SK-MEL-5 (cell line): ENCODE measurements at places on chromosomes 1 and 21. TPM values are rescaled to one million over a fixed set of nuclear protein-coding genes. Genes with fewer than 3 reads are reported as not detected.
A peak's percentile ranks its signal among the peaks of the same experiment; 100 is the strongest.

ERG gene
- not detected in 2 replicates for total RNA-seq

FOXO6 gene
- total RNA-seq = 0.18 and 0.24 TPM in 2 replicates

SERINC2 gene
- 6.6 and 8.1 TPM in 2 replicates for total RNA-seq

INPP5B gene
- total RNA-seq = 34.8 and 35.9 TPM in 2 replicates

MSTO1 gene
- total RNA-seq = 31.6 and 34.0 TPM in 2 replicates

DNA sequence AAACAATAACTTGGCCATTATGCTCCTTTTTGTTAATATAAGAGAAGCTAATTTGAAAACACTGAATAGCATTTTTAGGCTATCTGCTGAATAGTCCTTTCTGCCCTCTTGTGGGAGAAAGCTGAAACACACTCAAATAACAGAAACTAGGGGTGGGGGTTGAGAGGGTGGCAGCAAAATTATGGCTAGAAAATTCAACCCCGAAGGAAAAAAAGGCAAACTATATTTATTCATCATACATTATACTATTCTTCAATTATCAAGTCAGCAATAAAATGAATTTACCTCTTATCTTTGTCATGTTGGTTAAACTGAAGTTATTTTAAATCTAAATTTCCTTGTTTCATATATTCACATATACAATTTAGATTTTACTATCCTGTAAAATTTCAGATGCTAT is 255.9 kb downstream of the FAF1 start:
- peak; percentile 63 for DNase-seq

DNA sequence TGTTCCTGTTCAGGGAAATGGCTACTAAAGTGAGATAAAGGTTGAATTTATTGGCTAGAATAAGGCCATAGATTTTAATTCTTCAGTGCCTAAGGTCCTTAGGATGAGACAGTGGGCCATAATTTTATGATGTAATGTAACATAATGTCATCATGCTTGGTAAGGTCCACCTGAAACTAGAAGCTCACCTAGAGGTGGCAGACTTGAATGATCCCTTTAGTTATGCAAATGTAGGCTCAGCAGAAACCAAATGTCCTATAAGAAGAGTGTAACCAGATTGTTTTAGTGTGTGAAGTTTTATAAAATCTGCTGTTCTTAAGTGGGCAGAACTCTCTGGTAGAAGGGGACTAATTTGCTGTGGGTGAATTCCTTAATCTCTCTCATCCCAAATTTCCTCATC is 13.5 kb upstream of the SETDB1 start:
- DNase-seq = no peak

DNA sequence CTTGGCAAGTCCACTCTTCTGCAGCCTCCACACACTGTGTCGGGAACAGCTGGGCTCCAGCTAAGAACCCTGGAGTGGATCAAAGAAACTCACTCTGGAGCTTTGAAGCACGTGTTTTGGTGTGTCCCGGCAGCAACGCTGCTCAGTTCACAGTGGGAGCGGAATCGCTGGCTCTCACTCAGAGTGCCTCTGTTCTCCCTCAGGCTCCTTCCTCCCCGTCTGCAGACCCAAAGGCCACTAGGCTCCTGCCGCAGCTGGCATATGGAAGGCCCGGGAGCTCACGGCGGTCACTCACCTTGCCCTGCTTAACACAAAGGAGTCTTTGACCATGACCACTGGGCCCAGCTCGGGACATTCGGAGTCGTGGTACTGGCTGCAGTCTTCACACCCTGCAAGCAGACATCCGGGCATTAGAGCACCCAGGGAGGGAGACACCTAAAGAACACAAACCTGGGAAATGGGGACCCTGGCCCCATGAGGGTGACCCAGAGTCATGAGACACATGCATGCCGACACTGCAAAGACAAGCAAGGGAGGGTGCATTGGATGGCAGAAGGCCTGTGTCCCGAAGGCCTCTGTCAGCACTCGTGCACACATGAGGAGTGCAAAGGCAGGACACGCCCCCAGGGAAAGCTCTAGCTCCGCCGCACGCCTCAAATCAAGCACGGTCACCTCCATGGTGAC is 19.7 kb downstream of the PRDM15 start:
- no peak for DNase-seq

DNA sequence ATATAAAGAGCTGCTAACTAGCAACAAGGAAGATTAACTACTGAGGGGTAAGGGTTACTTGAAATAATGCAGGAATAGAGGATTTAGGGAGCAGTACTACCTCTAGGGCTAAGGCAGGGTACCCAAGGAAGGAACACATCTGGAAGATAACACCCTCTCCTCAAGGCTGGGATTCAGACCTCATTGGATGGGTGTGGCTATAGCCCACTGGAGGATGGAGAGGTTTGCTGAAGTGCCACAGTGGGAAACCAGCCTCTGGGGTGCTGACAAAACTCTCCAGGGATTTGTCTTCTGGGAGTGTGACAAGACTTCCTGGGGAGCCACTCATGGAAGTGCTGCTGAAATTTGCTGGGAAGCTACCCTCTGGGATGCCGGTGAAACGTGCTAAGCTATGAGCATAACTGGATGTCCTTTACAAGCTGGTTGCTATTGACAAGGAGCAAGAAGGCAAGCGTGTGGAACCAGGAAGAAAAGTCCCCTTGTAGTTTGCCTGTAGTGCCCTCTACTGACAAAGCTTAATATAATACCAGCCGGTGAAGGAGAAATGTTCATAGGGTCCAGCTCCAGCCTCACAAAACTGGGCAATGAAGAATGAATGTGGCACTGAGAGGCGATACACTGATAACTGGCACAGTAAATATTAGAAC is 122.8 kb upstream of the USP24 start:
- DNase-seq = peak; percentile 76

- no peak for DNase-seq
Measured at GRCh38 chr21:18006691-18007090, 187.5 kb upstream of the C21orf91 start.

- DNase-seq = peak; percentile 64
Measured at GRCh38 chr1:202122639-202123335, at the start of gene GPR37L1. Gene GPR37L1, plus strand, starts transcription at chr1:202122917. Its CDS starts 47 bp downstream, at chr1:202122964.

DNA sequence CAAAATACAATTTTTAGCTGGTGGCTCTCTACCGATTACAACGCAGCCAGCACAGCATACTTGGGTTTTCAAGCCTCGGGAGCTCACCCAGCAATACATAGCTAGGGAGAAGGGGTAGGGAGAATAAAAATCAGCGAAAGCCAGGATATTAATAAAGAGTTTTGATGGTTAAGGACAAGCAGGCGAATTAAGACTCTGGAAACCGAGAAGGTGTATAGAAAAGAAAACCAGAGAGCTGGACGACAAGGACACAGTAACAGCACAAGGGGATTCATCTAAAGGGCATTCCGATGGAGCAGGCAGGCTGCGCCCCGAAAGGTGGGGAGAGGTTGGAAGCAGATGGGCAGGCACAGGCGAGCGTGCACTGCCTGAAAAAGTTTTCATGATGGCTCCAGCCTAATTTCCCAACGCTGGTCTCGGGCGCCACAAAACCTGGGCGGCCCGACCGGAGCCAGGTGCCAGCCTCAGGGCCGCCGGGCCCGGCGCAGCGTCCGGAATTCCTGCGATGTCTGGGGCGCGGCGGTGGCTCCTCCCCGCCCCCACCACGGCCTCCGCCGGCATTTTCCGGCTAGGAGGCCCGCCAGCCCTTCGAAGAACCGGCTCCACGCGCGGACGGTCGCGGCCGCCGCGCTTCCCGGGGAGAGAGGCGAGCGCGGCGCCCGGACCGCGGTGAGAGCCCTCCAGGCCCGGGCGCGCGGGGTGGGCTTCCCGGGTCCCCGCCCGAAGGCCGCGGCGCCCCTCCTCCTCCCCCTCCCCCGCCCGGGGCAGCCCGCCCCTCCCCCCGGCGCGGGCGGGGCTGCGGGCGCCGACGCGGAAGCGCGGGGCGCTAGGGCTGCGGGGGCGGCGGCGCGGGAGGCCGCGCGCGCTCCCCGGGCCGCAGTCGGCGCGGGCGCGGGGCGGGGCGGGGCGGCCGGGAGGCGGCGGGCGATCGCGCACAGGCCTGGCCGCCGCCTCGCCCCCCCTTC is 774 bp upstream of the DYRK1A start:
- peak; percentile 55 for DNase-seq

DNA sequence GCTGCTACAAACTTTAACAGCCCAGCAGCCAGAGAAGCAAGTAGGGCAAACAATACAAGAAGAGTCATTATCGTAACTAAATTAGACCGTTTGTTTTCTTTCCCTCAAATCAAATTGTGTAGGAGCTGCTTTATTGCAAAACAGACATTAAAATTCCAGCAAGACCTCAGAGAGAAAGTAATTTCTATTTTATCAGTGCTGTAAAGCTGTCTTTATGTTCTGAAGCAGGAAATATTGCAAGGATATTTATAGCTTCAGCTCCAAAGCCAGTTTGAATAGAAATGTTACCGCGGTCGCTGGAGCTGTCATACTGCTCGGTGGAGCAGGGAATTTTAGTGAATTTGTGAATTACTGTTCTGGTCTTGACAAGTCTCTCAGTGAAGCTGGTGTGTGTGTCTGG is 503.8 kb upstream of the PLXNA2 start:
- DNase-seq = no peak

- DNase-seq = no peak
Measured at GRCh38 chr1:157133426-157133825, 4.8 kb downstream of the ETV3 start.

DNA sequence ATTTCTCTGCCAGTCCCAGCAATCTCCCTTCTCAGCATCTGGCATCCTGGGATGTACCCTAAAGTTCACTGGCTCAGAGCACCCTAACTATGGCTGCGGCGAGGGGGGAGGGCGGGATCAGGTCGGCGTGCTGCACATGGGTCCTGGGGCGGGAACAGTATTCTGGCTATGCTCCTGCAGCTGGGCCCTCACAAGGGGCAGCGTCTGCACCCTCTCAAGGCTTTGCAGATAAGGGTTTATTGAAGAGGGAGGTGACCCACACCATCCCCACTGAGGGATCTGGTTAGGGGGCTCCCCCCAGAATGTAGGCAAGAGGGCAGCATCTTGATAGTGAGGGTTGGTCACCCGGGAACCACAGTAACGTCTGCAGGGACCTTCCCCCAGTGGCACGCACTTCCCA is 44.9 kb upstream of the PCBP3 start:
- no peak for DNase-seq

GRCh38 chr1:110308247-110308646 is 30.9 kb upstream of the RBM15 start:
- DNase-seq = no peak

DNA sequence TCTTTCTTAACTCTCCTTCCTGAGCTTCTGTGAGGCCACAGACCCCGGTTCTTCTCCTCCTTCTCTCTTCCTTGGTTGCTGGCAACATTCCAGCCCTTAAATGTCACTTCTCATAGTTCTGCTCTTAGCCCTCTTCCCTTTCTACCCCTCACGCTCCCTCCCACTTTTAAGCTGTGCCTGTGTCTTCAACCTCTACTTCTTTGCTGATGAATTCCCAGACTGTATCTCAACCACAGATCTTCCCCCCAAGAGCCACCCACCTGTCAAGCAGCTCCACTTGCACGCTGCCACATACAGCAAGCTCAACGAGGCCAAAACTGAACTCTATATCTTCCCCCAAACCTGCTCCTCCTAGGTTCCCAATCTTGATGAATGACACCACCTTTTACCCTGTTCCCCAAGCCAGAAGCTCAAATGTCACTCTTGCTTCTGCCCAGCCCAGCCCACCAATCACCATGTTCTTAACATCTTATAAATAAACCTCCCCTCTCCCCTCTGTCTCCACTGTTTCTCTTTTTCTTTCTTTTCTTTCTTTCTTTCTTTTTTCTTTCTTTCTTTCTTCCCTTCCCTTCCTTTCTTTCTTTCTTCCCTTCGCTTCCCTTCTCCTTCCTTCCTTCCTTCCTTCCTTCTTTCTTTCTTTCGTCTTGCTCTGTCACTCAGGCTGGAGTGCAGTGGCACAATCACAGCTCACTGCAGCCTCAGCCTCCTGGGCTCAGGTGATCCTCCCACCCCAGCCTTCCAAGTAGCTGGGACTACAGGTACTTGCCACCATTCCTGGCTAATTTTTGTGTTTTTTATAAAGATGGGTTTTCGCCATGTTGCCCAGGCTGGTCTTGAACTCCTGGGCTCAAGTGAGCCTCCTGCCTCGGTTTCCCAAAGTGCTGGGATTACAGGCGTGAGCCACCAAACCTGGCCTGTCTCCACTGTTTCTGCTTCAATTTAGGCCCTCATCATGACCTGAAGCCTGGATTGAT is 19.8 kb upstream of the PTP4A2 start:
- no peak for DNase-seq

DNA sequence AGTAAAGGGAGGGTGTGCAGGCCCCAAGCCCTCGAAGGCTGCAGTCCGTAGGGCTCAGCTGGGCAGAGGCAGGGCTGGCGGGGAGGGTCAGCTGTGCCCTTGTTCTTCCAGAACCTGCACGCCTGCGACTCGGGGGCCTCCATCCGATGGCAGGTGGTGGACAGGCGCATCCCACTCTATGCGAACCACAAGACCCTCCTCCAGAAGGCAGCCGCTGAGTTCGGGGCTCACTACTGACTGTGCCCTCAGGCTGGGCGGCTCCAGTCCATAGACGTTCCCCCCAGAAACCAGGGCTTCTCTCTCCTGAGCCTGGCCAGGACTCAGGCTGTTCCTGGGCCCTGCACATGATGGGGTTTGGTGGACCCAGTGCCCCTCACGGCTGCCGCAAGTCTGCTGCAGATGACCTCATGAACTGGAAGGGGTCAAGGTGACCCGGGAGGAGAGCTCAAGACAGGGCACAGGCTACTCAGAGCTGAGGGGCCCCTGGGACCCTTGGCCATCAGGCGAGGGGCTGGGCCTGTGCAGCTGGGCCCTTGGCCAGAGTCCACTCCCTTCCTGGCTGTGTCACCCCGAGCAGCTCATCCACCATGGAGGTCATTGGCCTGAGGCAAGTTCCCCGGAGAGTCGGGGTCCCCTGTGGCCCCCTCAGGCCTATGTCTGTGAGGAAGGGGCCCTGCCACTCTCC is 13.6 kb upstream of the LRRC3 start:
- DNase-seq = no peak

DNA sequence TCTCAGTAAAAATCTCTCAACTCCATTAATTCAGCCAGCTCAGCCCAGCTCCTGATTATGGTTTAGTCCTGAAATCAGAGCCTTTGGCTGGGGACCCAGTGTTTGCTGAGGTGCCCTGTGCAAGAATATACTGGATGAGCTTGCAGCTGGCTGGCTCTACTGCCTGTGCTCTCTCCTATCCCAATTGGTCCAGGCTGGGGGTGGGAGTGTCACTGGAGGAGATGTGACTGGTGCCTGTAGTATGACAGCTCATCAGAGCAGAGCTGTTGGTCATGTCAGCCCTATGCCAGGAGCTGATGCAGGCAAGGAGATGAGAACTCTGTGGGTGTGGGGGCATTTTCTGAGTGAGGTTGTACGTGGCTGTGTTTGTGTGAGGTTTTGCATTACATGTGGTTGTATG is 87.0 kb downstream of the TNR start:
- DNase-seq = no peak

- no peak for DNase-seq
Measured at GRCh38 chr1:156868341-156868740, 7.7 kb downstream of the NTRK1 start.

GRCh38 chr1:215523128-215523861 is 43.8 kb upstream of the KCTD3 start:
- DNase-seq = peak; percentile 26

DNA sequence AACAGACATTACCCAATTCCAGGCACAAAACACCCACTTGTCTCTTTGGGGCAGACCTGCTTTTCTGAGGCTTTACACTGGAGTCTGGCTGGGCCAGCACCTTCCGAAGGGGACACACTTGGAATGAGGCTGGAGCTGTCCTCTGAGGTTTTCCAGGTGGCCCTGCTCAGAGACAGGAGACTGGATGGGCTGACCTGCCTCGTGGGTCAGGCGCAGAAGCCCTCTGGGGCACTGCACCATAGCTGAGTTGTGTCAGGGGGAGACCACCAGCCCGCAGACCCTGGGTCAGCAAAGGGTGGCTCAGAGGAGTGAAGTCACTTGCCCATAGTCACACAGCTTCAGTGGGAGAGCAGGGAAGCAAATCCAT is 1.8 kb downstream of the SH2D5 start:
- DNase-seq = no peak

GRCh38 chr1:67687649-67688048 is 2.6 kb downstream of the GADD45A start:
- no peak for DNase-seq
